ENCODE measurements at places on chromosomes 1 and 21.

- no peak for DNase-seq
Measured at GRCh38 chr1:245154429-245155271, at the start of gene KIF26B. KIF26B (plus strand) TSS chr1:245154985; CDS start chr1:245155425, 440 bp downstream.

GRCh38 chr1:25944986-25945385 is 38.8 kb upstream of the STMN1 start:
- DNase-seq: no peak

GRCh38 chr1:219302697-219303096 is 129.0 kb downstream of the LYPLAL1 start:
- DNase-seq: no peak

DNA sequence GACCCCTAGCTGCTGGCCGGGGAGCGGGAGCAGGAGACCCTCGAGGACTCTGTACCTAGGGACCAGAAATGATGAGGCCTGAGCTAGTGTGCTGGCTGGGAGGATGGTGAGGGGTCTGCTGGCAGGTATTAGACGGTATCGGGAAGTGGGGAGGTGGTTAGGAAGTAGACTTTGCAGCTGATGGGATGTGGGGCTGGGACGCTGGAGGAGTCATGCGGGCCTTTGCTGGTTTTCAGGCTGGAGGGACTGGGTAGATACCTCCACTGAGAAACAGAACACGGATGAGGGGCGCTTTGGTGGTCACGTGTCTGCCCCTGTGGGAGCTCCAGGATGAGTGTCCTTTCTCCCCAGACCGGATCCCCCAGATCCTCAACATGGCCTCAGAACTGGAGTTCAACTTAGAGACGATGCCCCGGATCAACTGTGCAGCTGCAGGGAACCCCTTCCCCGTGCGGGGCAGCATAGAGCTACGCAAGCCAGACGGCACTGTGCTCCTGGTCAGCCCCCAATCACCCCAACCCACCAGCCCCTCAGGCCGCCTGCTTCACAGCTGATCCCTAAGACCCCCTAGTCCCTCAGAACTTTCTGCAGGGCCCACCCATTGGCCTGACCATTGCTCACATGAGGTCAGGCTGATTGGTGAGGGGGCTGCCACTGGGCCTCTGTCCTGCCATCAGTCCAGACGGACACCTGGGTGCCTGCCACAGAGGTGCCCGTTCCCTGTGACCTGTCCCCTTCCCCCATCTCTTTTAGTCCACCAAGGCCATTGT is 8.0 kb downstream of the TIE1 start:
- no peak for DNase-seq

GRCh38 chr1:183105449-183105848 is 80.6 kb upstream of the LAMC2 start:
- DNase-seq: no peak

DNA sequence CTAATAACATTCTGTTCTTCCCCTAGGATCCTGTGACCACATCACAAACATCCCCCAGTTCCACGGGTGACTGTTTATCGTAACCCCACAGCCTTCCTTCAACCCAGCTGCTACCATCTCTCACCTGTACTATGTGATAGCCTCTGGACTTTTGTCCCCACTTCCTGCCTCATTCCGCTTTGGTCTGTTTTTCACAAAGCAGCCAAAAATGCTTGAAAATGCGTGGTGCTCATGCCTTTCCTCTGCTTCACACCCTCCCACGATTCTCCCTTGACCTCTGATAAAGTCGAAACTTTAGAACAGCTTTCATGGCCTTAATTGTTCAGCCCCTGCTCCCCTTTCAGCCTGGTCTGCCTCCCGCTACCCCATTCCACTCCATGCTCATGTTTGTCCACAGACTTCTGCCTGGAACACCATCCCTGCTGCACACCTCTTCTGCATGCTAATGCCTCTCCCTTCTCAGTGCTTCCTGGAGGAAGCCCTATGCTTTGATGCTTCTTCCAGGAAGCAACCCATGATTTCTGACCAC is 165.6 kb downstream of the PLPP3 start:
- DNase-seq: no peak

GRCh38 chr1:18341291-18342069 is 139.2 kb upstream of the KLHDC7A start:
- no peak for DNase-seq

- DNase-seq: no peak
Measured at GRCh38 chr1:171898941-171899340, 57.6 kb downstream of the DNM3 start.

DNA sequence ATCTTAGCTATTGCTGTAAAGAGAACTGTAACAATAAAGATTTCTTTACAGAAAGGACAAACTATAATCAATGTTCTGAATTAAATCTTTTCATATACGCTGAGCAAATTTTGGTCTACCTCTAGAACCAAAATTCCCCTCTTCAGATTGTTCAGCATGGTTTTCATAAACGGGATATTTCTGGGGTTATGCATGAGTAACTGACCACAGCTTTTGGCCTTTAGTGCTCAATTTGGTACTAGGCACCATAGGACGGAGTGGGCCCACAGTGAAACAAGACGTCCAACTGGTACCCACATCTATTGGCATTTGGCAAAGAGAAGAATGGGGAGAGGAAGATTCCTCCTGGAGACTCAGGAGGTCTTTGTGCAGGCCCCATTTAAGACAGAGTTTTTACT is 184.5 kb downstream of the TGFBR3 start:
- DNase-seq: no peak

DNA sequence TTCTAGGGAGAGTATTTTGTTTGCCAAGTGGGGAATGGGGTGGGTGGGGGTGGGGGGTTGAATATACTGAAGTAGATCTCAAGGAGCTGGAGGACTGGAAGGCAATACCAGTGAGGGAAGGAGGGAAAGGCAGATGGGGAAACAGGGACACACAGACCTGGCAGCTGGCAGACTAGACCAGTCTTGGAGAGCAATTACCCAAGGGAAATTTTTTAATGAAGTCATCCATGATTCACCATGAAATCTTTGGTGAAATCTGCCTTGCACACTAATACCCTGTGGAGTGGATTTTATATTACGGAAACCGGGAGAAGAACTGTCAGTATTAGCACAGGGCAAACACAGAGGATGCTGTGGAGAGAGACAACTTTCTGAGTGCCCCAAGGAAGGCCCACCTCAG is 29.7 kb upstream of the MARK1 start:
- no peak for DNase-seq
